ENCODE measurements at places on chromosomes 4 and X.

GRCh38 chr4:114464726-114465272 lies 133.8 kb upstream of the UGT8 start:
- no peak for DNase-seq

- DNase-seq = no peak
Measured at GRCh38 chr4:5504486-5504885, 203.9 kb downstream of the EVC2 start.

DNA sequence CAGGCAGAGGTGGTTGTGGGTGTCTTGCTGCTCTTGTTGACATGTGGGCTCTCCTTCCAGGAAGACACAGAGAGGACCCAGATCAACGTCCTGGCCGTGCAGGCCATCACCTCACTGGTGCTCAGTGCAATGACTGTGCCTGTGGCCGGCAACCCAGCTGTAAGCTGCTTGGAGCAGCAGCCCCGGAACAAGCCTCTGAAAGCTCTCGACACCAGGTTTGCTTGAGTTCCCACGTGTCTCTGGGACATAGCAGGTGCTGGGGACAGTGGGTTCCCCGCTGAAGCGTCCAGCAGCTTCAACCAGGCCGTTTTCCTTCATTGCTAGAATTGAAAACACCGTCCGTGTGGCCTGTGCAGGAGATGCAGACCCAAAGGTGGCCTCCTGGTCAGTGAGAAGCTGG lies 25.6 kb upstream of the MSANTD1 start:
- no peak for DNase-seq

GRCh38 chrX:18899796-18900380 lies 84.0 kb downstream of the PHKA2 start:
- peak; percentile 17 for DNase-seq

DNA sequence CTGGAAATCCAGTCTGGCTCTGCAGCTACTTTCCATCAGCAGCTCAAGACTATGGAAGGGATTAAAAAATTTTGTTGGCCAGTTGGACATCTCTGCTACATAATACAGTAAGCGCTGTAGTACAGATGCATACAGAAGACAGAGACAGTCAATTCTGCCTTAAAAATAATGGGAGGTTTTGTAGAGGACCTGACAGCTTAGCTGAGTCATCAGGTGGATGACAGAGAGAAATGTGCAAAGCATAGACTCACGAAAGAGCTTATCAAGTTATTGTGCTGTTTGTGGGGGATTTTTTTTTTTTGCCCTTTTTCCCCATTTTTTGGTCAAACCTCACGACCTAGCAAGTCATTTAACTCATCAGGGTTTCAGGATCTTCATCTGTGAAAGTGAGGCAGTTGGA lies 149.0 kb upstream of the SCML1 start:
- no peak for DNase-seq

DNA sequence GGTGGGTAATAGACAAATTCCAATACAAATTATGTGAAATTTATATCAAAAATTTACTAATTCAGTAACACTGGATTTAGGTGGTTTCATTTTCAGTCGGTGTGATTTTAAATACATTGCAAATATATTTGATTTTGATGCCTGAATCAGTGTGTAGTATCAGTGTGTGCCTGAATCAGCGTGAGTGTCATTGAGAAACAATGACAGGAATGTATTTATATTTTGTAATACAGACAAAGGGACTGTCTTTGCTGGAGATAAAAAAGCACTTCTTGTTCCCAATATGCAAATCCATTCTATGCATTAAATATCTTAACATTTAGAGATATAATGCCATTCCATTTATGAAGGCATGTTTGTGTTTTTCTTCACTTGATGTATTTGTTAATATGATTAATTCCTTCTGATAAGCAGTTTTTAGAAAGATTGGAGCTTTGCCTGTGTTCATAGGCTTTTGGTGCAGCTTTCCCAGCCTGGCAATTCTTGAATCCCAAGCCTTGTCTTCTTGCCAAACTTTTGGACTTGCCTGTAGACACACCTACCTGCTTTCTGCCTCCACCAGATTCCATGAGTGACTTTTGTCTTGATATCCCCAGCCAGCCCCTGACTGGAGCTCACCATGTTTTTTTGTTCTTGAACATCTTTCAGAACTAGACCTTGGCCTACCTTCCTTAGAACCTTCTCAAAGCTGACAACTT lies 243.8 kb downstream of the ADGRL3 start:
- DNase-seq = no peak

- no peak for DNase-seq
Measured at GRCh38 chr4:83272900-83273299, 11.7 kb downstream of the COQ2 start.

DNA sequence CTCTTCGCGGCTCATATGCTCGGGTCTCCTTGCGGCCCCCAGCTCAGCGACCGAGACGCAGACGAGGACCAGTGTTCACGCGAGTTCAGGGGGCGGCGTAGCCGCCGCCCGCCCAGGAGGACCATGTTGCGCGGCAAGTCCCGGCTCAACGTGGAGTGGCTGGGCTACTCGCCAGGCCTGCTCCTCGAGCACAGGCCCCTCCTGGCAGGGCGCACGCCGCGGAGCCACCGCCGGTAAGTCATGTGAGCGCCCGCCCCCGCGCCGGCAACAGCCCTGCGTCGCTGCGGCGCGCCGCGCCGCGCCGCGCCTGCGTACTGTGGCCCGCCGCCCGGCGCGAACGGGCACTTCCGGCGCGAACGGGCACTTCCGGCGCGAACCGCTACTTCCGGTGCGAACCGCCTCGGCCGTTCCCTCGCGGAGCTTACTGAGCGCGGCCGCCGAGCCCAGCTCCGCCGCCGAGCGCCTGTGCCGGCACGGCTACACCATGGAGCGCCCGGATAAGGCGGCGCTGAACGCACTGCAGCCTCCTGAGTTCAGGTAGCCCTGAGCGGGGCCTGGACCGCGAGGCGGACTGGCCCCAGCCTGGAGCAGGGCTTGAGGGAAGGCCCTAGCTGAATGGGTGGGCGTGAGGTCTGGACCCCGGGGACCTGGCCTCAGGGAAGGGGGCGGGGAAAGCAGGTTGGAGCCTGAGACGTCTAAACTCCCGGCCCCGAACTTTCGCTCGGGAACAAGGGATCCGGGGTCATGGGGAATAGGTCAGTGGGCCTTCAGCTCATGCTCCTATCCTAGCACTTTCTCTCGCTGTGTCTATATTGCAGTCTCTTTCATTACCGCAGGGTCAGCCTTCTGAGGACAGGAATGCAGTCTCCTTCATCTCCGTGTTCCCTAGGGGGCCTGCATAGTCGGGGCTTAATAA lies at the start of gene VMA21:
TSS of gene VMA21 (plus strand) at position 382 of the 916 bp plus-strand sequence. CDS start at position 485, 103 bp downstream.
- peak; percentile 87 for DNase-seq

- peak; percentile 31 for DNase-seq
Measured at GRCh38 chrX:68829582-68830418, 979 bp downstream of the EFNB1 start.

DNA sequence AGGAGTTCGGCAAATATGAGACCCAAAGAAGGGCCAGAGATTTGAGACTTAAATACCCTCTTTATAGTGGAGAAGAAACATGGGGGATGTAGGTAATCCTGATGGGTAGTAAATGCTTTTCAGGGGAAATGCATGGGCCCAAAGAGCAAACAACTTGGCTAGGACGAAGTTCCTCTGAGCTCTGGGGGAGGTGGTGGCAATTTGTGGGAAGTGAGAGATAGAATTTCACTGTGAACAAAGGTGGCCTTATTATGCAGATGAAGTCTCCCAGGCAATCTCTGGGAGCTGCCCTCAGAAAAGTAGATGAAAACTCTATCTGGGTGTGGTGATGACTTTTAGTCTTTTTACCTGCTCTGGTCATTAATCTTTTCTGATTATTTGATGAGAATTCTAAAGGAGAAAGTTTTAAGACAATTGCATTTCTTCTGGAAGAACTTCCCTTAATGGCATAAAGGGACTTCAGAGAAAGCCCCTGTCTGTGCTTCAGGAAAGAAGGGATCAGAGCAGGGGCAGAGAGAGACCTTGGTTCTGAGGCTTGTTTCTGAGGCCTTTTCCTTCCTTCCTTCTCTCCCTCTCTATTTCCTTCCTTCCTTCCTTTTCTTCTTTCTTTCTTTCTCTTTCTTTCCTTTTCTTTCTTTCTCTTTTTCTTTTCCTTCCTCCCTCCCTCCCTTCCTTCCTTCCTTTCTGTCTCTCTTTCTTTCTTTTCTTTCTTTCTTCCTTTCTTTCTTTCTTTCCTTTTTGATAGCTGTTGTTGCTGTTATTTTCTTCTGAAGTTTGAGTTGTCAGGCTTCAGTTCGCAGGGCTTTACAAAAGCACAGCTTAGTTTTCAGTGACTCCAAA lies 37.5 kb upstream of the MAOA start:
- DNase-seq = no peak

- no peak for DNase-seq
Measured at GRCh38 chrX:137025930-137026329, 7.9 kb downstream of the GPR101 start.

DNA sequence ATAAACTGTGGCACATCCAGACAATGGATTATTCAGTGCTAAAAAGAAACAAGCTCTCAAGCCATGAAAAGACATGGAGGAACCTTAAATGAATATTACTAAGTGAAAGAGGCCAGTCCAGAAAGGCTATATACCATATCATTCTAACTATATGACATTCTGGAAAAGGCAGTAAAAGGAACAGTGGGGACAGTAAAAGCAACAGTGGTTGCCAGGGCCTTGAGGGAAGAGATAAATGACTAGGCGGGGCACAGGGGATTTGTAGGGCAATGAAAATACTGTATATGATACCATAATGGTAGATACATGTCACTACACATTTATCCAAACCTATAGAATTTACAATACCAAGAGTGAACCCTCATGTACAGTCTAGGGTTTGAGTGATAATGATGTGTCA lies 115.3 kb downstream of the ATP8A1 start:
- DNase-seq = no peak

- no peak for DNase-seq
Measured at GRCh38 chrX:40168480-40169011, 70.8 kb upstream of the BCOR start.

DNA sequence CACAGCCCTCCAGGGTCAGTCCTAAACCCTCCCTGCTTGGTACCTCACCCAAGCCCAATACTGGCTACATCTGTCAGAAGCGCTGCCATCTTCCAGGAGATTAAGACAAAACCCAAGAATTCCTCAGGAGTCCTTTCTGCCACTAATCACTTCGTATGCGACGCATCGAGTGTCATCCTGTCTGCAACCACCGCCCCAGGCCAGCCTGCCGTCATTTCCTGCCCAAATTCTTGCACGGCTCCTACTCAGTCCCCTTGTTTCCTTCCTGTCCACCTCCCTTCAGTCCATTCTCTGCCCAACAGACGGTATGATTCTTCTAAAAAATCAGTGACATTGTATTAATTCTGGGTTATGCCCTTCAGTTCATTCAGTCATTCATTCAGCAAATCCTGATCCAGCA lies 113.6 kb downstream of the NFKB1 start:
- no peak for DNase-seq

DNA sequence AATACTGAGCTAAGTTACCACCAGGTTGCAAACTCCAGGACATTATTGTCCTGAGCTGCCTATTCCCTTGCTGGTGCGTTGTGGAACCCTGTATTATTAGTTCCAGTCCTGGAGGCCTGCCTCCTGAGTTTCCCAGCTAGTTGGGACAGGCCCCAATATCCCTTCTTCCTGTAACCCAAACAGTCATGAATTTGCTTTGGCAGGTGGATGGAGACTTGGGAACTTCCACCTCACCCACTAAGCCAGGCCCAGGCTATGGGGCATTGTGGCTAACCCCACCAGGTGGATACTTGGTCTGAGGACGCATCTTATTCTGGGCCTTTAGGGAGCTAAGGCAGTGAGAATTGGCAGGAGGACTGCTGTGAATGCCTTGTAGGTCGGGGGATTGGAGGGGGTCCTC lies 5.0 kb downstream of the RBM3 start:
- no peak for DNase-seq

DNA sequence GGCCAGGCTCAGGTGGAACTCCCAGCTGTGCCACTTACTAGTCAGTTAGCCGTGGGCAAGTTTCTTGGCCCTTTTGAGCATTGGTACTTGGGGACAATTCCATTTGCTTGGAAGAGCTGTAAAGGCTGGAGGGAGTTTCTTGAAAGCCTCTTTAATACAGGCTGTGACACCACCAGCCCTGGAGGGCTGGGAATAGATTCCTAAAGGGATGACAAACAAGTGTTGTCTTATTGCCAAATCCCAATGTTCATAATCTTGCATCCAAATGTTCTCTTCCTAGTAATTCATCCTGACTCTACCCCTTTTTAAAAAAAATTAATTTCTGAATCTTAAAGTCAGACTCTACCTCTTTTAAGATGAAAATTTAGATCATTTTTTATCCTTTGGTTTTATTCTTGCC lies 14.6 kb upstream of the MED28 start:
- DNase-seq = no peak

GRCh38 chr4:69800599-69800998 lies 40.2 kb upstream of the SULT1B1 start:
- DNase-seq = no peak

- DNase-seq = no peak
Measured at GRCh38 chr4:3337811-3338210, 45.0 kb downstream of the RGS12 start.

GRCh38 chr4:126727461-126727860 lies 905.3 kb upstream of the INTU start:
- no peak for DNase-seq

GRCh38 chr4:23763559-23763958 lies 126.3 kb downstream of the PPARGC1A start:
- no peak for DNase-seq

- peak; percentile 94 for DNase-seq
Measured at GRCh38 chr4:41281038-41281634, 24.4 kb downstream of the UCHL1 start.

- peak; percentile 46 for DNase-seq
Measured at GRCh38 chrX:137432609-137433008, 133.3 kb upstream of the ZIC3 start.

DNA sequence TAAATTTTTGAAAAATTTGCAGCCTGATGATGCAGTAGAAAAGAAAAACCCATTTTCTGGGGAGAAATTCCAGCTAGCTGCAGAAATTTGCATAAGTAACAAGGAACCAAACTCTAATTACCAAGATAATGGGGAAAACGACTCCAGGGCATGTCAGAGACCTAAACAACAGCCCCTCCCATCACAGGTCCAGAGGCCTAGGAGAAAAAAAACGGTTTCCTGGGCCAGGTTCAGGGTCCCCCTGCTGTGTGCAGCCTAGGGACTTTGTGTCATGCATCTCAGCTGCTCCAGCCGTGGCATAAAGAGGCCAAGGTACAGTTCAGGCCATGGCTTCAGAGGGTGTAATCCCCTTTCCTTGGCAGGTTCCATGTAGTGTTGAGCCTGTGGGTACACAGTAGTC lies 733.7 kb upstream of the CT83 start:
- no peak for DNase-seq

DNA sequence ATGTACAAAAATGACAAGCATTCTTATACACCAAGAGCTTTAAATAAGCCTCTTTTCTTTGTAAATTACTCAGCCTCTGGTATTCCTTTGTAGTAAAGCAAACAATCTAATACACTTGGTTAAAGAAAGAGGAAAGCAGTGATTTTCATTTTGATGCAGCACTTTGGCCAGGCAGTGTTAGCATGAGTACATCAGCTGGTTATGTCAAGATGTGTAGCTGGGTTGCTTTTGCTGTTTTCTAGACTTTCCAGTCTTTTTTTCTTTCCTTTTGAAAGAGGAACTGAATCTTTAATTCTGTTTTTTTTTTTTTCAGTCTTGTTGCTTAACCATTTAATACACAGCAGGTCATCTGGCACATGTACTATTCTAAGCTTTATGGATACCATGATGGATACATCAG lies 167.1 kb upstream of the AADAT start:
- DNase-seq = no peak

GRCh38 chrX:155022585-155022984 lies at the start of gene F8:
Gene F8 (minus strand): TSS chrX:155022723. CDS start chrX:155022552, 171 bp downstream.
- DNase-seq = no peak
